ENCODE measurements at places on chromosomes 4 and X.

DNA sequence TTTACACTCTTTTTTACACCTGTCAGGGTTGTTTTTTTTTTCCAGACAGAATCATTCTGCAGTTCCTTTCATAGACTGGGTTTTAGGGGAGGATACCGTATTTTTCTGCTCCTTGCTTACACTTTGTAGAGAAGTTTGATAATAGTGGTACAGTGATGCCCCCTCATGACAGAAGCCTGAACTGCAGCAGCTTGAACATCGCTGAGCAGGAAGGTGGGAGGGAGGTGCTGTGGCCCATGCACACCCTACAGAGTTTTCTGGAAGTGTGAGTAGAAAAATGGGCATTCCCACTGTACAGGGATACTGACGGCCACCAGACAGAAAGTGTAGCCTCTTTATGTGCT is 54.5 kb downstream of the RAB40A start:
- peak; percentile 42 for DNase-seq

- DNase-seq = no peak
Observed at GRCh38 chrX:153800177-153800722, 5.8 kb downstream of the SSR4 start.

GRCh38 chrX:65633826-65634225 is 33.6 kb upstream of the MSN start:
- DNase-seq = no peak

DNA sequence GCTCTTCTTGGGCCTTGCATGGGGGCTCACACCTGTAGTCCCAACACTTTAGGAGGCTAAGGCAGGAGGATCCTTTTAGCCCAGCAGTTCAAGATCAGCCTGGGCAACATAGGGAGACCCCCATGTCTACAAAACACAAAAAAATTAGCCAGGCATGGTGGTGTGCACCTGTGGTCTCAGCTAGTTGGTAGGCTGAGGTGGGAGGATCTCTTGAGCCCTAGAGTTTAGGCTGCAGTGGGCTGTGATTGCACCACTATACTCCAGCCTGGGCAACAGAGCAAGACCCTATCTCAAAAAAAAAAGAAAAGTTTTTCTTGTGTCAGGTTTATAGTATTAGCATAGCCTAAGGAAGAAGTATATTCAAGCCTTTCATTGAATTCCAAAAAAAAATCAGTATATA is 30.8 kb upstream of the FAM241A start:
- no peak for DNase-seq

GRCh38 chr4:77015390-77015789 is 60.4 kb downstream of the CCNI start:
- DNase-seq = no peak

GRCh38 chrX:147476008-147476407 is 435.7 kb upstream of the FMR1 start:
- DNase-seq = no peak

DNA sequence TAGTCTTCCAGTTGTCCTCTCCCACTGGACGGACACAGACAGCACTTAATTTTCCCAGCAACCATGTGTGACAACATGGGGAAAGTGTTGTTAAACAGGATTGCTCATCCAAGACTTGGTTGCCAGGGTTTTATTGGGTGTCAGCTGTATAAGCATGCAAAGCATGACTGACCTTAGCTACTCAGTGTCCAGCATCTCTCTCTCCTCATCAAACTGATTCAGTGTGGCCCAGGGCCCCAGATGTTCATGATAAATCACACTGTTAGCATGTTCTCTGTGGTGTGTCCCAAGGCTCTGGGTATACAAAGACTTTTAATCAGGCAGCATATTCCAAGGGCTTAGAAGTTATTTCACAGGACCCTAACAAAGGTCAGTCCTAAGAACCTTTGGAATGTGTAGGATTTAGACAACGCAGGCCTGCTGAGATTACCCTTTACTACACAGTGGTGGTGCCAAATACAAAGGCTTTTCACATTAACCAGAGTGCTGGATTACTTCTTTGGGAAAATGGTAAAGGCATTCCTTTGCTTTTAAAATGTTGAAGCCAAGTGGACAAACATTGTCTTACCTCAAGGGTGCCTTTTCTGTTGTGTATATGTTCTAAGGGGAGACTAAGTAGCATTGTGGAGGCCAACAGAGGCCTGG is 213.3 kb downstream of the GLUD2 start:
- no peak for DNase-seq

DNA sequence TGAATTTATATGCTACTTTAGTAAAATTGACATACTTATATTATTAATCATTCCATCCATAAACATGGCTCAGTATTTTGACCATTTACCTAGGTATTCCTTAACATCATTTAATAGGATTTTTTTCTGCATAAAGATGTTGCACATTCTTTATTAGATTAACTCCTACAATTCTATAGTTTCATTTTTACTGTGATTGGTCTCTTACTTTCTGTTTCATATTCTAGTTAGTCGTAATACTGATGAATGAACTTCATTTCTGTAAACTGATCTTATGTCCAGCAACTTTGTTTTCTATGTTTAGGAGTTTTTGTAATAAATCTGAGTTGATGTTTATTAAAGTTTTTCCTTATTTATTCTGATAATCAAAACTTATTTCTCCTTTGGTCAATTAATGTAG is 278.2 kb upstream of the CXXC4 start:
- no peak for DNase-seq

GRCh38 chr4:48629458-48629857 is 139.4 kb downstream of the ZAR1 start:
- DNase-seq = no peak

GRCh38 chr4:75514949-75515612 is 808 bp downstream of the THAP6 start:
- DNase-seq = no peak

DNA sequence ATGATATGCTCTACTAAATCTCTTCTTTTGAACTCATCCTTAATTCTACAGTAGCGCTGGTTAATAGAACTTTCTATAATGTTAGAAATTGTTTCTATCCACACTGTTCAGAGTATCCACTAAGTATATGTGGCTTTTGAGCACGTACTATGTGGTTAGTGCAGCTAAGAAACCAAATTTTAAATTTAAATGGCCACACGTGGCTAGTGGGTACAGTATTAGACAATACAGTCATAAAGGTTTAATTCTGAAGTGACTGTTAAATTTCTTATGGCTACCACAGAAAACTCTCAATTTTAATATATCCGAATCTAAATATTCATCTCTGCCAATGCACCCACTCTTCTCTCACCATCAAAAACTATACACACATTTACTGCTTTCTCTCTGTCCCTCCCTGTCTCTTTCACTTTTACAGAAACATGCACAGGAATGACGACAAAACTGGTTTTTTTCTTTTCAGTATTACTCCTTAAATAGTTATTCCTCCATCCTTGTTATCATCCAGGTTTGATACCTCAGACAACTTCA is 583.9 kb downstream of the KCTD8 start:
- DNase-seq = no peak

DNA sequence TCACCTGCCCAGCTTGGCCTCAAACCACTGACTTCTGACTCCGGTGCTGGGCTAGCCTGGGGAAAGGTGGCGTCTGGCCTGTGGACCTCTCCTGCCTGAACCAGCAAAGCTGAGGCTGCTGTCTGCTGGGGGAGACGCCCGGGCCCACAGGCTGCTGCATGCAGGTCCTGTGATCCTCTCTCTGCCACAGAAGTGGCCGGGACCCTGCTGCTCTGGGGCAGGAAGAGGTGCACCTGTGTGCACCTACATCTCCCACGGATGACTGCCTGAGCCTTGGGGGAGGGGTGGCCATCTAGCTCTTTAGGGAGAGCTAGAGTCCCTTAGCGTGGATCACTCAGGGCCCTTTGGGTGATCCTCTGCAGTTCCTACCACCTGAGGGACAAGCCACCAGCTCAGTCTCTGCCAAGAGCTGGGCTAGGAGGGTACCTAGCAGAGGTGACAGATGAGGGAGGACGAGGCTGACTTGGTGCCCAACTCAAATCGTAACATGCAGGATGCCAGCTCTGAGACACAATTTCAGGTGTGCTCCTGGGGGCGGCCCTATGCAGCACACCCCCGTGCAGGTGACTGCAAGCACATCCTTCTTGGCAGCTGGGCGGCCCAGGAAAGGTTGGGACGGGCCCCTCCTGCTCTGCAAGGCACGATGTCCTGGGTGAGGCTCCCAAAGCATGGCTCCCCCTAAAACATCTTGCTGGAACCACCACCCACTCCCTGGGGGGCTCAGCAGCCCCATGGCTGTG is 22.5 kb downstream of the LETM1 start:
- no peak for DNase-seq

DNA sequence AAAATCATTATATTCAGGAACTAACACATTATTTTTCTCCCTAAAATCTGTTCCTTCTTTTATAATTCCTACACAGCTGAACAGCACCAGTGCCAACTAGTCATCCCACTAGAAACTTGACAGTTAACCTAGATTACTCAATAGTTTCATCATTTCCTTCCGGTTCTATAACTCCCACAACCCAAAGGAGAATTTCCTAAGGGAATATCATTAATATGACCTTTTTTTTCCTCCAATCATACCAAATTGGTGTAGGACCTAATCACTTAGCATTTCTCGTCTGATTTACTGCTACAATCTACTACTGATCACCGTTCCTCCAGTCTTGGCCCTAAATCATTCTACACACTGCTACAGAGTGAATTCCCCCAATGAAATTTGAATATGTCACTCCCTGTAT is 45.9 kb downstream of the WDFY3 start:
- DNase-seq = no peak

- DNase-seq = no peak
Observed at GRCh38 chr4:88101165-88101564, 57.3 kb downstream of the ABCG2 start.

GRCh38 chr4:38925492-38926413 is 58.1 kb downstream of the FAM114A1 start:
- DNase-seq = no peak

DNA sequence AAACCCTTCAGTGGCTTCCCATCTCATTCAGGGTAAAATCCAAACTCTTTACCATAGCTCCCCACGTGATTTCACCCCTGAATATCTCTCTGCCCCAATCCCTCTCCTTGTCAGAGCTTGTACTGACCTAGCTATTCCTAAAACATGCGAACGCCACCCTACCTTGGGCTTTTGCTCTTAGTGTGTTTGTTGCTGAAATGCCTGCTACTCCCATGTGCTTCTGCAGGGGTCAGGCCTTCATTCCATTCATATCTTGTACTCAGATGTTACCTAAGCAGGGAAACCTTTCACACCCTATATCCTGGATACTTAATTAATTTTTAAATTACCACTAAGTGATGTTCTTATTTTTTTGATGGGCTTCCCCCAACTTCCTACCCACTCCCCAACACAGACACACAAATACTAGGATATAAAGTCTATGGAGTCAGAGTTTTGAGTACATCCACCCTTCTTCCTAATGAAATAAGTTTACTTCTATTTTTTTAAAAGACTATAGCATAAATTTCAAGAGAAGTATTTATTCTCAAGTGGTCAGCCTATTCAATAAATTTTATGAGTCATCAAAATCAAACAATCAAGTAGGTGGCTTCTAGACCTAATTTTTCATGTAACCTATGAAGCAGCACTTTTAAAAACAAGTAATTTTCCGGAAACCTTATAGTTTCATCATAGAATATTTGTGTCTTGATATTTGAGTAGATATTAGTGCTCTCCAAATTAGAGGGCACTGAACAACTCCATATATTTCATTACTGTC is 189.4 kb downstream of the RAPGEF2 start:
- DNase-seq = no peak

DNA sequence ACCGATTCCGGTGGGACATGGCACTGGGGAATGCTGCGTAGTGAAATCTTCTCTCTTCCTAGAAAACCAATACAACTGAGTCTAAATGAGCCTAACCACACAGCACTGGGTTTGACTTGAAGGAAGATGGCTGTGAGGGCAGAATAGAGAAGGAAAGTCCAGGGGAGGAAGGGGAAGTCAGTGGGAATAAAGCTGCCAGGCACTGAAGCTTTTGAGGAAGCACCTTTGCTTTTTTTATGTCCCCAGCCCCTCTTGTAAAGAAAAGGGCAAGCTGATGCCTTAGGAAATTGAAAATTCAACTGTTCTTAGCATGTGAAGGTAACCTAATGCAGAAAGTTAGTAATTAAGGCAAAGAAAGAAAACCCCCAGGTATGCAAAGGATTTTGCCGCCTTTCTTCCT is 20.6 kb downstream of the MED28 start:
- DNase-seq = no peak

GRCh38 chr4:107220976-107221375 is 184.9 kb upstream of the DKK2 start:
- no peak for DNase-seq

DNA sequence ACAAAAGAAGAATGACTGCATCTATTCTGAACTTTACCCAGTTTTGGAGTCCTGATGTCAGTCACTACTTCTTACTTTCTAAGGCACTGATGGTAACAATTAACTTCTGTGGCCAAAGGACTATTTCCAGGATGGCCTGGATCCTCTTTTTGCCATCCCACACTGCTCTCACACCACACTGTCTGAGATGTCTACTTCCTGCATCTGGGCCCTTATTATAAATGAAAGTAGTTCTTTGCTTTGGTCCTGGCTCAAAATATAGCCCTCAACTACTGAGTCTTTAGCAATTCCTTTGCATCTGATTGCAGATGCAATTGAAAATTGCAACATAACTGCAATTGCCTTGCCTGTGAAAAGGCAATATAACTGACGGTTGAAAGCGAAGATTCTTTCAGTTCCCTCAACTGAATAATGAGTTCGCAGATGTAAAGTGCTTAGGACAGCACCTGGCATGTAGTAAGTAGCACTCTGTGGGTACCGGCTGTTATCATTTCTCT is 44.2 kb downstream of the COQ2 start:
- no peak for DNase-seq

DNA sequence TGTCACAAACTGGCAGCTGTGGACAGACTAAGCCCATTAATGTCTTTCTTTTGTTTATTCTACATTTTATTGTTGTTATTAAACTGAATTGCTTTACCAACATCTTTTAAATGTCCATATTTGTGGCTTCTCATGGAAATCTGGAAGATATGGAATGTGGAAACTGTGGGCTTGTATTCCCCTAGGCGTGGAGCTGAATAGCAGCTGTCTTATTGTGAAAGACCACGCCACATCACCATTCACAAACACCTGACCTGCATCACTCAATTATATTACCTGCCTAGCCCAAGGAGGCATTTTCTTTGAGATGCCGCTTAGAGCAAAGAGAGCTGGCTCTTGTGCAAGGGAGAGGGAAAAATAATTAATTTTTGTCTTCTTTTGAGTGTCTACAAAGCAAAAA is 96.9 kb upstream of the GPRIN3 start:
- DNase-seq = no peak

DNA sequence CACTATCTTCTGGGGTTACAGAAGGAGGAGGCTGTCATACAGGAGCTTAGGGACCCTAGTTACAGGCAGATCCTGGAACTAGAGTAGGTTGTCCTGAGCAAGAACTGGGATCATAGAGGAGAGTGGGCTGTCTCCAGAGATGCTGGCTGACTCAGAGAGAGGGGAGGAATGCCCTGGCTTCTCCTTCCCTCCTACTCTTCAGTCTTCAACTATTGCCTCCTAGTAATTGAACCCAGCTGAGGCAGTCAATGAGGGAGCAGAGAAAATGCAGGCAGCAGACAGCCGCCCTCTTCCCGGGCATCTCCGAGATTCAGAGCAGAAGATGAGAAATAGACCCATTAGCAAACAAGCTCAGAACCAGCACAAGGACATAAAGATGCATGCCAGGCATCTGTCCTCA is 118.3 kb upstream of the PDE5A start:
- DNase-seq = no peak
